ENCODE measurements at places on chromosomes 6 and 20.

- no peak for DNase-seq
Measured at GRCh38 chr6:142884214-142885035, 60.6 kb downstream of the HIVEP2 start.

- no peak for DNase-seq
Measured at GRCh38 chr20:4670469-4670868, 51.2 kb upstream of the PRND start.

DNA sequence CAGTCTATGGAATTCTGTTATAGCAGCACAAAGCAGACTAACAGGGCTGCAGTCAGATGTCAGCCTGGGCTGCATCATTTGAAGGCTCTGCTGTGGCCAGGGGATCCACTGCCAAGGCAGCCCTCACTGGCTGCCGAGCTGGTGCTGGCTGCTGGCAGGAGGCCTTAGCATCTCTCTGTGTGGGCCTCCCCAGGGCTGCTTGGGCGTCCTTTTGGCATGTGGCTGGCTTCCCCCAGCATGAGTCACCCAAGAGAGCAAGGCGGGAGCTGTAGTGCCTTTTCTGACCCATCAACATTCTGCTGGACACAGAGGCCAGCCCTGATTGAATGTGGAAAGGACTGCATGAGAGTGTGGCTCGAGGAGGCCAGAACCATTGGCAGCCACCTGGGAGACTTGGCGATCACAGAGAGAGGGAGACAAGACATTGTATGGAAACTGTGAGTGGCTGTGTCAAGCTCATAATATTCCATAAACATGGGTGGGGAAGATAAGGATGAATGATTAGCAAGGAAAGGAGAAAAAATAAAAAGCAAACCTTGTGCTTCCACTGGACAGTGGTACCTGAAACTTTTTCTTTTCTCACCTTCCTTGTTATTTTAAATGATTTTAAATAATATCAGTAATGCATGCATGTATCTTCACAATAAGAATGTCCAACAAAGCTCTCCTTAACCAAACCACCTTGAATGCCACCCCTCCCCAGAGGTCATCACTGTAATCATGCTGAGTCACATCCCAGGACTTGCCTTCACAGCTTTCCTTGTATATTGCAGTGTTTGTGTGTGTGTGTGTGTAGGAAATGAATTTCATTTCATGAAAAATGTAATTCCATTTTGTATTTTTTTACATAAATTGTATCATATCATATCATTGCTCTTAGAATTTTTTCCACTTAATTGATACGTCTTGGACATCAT, 55.0 kb upstream of the VSX1 start:
- DNase-seq = peak; percentile 96

DNA sequence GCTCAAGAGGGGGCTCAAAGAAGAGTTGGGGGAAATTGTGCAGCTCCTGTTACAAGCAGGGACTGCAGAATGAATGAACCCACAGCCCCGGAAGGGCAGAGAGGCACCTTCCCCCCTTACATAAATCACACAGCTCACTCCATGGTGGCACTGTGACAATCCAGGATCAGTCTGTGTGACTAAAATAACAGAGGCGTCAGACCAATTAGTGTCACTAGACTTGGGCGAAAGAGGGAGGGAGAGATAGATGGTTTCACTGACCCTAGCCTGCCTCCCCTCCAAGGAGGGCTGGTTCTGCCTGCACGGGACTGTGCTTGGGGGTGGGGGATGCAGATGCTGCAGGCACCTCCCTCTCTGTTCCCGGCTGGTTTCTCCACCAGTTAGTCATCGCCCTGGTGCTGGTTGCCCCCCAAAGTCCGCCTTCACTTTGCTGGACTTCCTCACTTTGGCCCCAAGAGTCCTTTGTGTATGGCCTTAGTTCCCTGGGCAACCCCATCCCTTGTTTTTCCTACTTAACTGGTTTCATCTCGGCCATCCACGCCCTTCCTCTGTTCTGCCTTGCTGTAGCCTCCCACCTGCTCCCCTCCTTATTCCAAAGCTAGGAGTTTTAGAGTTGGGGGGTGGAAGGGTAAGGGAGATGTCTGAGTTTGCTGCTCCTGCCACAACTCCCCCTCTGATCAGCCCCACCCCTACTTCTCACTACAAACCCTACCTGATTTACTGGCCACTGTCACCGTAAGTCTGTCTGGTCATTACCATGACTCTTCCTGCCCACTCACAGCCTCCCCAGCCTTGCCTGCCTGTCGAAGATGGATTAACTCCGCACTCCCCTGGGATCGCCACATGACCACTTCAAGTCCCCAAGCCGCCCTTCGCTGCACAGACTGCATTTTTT, 17.7 kb downstream of the CCDC167 start:
- DNase-seq = no peak

DNA sequence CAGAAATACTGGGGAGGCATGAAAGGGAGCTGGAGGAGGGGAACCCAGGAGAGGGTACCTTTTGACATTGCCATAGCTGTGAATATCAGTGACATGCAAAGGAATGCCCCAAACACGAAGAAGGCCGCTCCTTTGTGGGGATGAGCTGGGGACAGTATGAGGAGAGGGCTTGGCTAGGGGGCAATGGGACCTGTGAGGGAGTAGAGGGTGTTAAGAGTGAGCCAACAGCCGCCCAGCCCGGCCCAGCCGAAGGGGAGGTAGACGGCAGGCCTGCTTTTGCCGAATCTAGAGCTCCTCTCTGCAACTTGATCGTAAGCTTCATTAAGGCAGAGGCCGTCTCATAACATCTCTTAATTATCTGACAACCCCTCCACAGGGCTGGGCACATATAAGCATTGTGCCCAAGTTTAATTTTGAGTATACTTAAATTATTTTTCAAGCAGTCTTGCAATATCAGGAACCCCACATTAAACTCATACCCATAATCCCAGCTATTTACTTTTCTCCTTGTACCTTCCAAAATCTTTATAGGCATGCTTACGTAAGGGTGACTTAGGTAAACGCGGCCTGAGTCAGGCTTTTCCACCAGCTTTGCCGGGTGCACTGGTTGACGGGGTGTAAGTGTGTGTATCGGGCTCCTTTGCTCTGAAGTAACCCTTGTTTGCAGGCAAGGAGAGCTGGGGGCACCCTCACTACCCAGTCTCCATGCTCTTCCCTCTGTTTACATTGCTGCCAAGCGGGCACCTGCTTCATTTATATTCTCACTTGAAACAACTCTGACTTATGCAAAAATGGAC, 24.9 kb upstream of the VEGFA start:
- no peak for DNase-seq

- DNase-seq = no peak
Measured at GRCh38 chr20:10368702-10369041, 65.3 kb downstream of the MKKS start.

DNA sequence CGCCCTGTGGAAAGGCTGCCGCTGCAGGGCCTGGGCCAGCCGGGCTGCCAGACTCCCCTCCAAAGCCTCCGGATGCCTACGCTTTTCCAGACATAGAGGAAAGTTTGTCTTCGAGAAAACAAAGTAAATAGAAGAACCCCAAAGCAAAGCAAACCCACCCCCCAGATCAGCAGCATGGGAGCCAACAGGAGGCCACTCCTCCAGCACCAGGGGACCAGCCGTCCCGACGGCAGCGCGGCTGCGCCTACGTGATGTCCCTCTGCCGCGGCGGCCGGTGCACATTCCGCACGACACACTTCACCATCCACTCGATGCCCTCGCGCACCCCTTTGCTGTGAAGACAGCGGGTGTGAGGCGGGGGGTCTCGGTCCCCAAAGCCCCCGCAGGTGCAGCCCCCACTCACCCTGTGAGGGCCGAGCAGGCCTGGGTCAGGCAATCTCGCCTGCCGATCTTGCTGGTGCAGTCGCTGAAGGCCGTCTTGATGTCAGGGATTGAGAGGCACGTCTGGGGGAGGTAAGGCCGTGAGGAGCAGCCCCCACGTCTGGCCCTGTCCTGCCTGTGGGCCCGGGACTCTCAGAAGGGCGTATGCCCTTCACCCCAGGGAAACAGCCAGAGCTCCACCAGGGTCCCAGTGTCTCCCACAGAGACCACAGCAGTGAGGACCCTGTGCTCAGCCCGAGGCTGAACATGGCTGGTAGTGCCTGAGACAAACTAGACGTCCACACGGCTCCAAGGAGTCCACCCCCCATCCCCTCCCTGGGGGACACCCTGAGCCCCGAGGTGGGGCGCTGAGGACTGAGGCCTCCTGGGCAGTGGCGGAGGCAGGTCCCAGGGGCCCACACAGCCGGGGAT, 4.0 kb downstream of the TNFRSF6B start:
- no peak for DNase-seq

DNA sequence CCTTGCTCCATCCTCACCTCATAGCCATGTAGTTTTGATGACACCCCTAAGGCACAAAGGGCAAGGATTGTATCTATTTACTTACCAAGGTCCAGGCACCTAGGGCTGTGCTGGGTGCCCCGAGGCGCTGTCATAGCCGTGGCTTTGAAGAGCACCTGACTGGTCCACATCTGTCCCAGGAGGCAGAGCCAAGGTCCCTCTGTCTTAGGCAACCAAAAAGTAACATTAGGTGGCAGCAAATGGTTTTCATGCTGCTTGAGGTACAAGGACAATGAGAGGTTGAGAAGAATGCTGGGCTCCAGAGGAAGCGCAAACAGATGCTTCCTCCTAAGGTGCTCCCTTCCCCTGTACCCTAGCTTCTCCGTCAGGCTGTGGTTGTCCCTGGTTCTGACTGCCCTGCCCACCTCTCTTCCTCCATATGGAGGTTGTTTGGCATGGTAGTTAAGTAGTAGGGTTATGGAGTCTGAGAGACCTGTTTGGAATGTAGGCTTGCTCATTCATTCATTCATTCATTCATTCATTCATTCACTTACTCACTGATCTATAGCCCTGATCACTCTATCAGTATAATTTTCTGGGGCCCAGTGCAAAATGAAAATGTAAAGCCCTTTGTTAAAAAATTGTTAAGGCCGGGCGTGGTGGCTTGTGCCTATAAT, 3.0 kb upstream of the UQCC2 start:
- no peak for DNase-seq

- peak; percentile 99 for DNase-seq
Measured at GRCh38 chr6:169167581-169168301, 85.9 kb downstream of the THBS2 start.

DNA sequence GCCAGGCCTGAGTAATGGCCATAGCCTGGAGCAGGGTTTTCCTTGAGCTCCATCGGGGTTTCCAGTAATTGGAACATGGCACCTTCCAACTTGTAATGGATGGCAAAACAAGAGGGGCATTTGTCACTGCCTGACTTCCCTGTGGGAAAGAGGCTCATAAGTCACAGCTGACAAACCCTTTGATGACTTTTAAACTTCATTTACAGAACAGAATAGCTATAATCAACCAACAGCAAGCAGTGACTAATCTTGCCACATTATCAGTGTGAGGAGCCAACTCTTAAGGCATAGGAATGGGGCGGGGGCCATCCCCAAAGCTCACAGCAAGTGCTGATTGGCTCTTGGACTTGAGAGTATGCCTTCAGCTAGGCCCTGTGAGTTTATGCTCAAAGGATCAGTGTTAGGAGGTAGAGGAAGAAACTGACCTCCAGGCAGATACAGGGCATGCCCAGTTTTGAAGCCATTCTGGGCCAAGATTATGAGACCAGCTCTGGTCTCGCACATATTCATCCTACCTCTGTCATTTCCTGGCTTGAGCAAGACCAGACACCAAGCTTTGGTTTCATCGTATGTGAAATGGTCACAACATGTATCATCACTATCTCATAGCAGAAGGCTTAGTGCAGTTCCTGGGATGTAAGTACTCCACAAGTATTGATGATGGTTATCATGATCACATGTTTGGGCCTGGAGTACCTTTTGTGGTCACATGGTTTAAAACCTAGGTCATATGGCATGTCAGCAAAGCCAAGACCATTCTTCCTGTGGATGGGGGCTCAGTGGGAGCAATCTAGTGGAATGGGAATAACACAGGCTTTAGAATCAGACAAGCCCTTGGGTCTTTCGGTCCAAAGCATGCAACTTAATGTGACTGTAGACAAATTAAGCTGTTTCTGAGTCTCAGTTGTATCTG, 49.2 kb downstream of the EIF2S2 start:
- DNase-seq = no peak

- DNase-seq = no peak
Measured at GRCh38 chr20:13960119-13960518, 30.3 kb downstream of the SEL1L2 start.

DNA sequence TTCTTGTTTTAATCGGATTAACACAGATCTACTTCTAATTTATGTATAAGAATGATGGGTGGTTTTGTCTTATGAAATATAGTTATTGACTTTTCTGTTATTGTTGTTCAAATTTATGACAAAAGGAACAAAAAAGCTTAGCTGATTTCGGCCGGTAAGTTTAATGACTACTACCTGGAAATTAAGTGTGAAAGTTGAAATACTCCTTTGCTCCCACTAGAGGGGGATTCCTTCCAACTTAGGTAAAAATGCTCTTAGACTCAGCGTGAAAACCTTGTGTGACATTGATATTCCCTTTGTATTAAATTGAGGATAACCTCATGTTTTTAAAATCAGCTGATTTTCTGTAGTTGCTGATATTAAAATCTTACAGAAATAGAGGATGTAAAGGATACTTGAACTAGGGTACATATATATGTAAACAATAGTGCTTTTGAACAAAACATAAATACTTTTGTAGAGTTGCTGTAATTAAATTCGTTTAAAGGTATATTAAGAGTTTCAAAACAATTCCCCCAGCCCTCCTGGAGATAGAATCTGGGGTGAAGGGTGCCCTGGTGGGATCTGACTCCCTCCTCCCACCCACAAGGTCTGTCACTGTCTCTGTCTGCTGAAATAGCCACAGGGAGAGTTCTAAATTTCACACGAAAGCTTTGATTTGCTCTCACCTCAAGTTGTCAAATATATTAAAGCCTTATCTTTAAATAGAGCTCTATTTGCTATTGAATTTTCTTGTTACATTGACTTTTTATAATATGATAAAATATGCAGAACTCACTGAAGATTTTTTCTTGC, 257.5 kb downstream of the ARID1B start:
- DNase-seq = peak; percentile 83

DNA sequence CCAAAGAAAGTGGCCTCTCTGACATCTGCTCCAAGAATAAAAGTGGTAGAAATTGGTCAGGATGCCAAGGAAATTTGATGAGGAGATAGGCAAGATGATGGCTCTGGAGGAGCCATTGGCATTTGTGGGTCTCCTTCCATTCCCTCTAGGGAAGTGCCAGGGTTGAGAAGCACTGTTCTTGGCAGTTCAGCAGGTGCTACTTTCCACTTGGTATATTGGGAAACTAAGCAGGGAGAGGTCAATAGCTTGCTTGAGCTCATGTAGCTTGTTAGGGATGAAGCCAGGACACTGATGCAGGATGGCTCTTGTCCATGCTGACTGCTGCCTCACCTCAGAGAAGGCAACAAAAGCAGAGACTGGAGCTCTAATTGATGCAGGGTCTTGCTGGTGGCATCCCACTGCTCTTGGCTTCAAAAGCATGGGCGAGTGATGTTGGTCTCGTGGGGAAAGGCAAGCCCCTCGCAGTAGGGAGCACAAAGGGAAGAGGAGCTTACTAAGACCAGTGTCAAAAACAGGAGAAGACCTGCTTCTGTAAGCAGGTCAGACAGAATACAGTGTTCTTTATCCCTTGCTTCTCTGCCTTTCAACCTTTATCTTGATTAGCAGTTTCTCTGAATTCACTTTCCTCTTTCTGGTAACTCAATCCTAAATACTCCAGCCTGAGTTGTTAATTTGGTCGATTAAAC, 73.1 kb upstream of the RIPOR2 start:
- no peak for DNase-seq

Data from cardiac fibroblast (primary cell).